Suppressor macrophage treated with lipopolysaccharide for 4 hours (primary cell): ENCODE measurements at places on chromosomes 7 and 10.

- no peak for DNase-seq
Measured at GRCh38 chr10:28938745-28939144, 261.4 kb downstream of the BAMBI start.

- DNase-seq, result no peak
Measured at GRCh38 chr10:124708246-124708779, 35.9 kb downstream of the FAM53B start.

- no peak for DNase-seq
Measured at GRCh38 chr10:8315619-8316021, 261.1 kb downstream of the GATA3 start.

GRCh38 chr7:10802526-10802925, 171.1 kb upstream of the PHF14 start:
- DNase-seq, result no peak

DNA sequence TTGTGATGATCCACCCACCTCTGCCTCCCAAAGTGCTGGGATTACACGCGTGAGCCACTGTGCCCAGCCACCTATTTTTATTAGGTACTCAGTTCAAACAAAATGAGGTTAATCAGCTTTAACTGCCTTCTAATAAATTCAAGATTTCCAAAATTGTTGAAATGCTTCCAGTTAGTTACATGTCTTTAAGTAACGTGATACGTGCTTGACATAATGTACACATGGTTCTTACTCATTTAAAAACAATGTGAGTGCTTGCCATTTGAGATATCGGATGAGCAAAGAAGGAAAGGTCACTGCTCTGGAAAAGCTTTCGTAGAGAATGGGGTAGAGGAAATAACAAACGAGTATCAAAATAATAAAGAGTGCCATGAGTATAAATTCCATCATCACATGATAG, 83.6 kb downstream of the KMT2E start:
- no peak for DNase-seq

- DNase-seq, result no peak
Measured at GRCh38 chr10:29657719-29658274, 23.0 kb upstream of the SVIL start.

DNA sequence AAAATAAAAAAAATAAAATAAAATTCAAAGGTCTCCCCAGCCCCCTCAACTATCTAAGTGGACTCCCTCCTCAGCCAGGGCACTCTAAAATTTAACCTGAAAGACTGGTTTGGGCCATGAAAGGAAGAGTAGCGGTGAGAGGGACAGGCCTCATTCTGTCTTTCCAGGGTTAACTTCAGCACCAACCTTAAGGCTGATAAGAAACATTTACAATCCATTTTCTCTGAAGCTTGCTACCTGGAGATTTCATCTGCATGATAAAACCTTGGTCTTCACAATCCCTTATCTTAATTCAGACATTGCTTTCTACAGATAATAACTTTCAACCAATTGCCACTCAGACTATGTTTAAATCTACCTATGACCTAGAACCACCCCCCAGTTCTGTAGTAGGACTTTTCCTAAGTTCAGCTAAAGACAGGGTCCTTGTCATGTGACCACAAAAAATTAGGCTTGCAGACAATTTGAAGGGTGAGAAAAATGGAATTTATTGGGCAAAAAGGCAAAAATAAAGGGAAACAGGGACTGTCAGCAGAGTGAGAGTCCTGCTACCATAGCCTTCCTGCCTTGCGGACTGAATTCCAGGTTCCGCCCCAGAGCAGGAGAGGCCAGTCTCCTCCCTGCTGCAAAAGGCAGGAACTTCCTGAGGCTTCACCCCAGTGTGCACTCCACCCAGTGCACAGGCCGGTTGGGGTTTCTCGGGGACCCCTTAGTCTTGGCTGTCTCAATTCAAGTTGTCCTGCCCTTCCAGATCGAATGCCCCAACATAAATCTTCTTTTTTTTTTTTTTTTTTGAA, 26.0 kb downstream of the AGK start:
- no peak for DNase-seq

GRCh38 chr7:129388333-129389098, 45.7 kb upstream of the STRIP2 start:
- DNase-seq, result no peak
